ENCODE measurements at places on chromosomes 5 and 9. TPM values are rescaled to one million over a fixed set of nuclear protein-coding genes. Genes with fewer than 3 reads are reported as not detected.

SELENOP gene
- not detected for total RNA-seq

TMEM215 gene
- not detected for total RNA-seq

CDH9 gene
- not detected for total RNA-seq

GFI1B gene
- 0.07 TPM for total RNA-seq

RNF44 gene
- total RNA-seq, result 78.6 TPM

CCNO gene
- total RNA-seq, result not detected

GPSM1 gene
- total RNA-seq, result 1.9 TPM

SYK gene
- 222 TPM for total RNA-seq

SLC1A1 gene
- 1.4 TPM for total RNA-seq

DNA sequence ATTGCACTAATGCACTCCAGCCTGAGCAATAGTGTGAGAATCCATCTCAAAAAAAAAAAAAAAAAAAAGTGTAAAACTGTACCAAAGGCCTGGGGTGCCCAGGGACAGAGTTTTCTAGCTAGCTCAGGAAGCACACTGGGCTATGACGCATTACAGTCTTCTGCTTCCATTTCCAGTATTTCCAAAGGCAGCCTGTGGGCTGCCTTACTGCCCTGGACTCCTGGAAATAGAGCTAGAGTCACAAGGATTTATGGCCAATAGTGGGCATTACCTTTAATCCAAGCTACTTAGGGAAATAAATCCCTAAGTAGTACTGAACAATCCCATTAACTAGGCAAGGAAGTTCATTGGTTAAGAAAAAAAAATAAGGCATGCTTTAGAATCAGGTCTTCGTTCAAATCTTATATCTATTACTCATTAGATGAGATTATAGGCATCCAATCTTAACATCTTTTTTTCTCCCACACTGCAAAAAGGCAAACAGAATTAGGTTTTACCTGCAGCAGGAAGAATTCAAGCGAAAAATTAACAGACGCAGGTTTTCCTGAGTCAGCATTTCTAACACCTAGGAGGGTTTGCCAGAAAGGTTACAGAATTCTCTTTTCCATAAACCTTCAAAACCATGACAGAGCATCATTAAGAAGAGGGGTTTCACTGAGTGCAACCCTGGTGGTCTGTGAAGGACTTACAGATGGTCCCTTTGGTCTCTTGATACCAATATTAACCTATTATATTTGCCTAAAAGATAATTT, 85.6 kb upstream of the CCDC112 start:
- no peak overlapping the region for H3K4me3 ChIP-seq
- no peaks in the 10 kb centered on the region for H3K36me3 ChIP-seq
- no peaks in the 10 kb centered on the region for H3K4me1 ChIP-seq
- H3K27ac ChIP-seq, result no peak overlapping the region

DNA sequence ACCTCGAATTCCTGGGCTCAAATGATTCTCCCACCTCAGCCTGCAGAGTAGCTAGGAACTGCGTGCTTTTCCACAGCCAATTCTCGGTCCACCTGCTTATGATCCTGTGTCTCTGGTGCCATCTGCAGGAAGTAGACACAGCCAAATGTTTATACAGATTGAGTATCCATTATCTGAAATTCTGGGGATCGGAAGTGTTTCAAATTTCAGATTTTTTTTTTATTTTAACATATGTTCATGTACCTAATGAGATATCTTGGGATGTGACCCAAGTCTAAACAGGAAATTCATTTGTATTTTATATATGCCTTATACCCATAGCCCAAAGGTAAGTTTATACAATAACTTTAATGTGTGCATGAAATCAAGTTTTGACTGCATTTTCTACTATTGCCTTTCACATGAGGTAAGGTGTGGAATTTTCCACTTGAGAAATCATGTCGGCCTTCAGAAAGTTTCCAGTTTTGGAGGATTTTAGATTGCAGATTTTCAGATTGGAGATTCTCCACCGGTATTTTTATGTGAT, 89.5 kb downstream of the ESM1 start:
- H3K27ac ChIP-seq, result no peak overlapping the region
- H3K4me1 ChIP-seq, result no peaks in the 10 kb centered on the region
- DNase-seq, result no peak
- H3K4me3 ChIP-seq, result no peak overlapping the region
- H3K27me3 ChIP-seq, result peaks cover 47% of the 10 kb centered on the region

- no peaks in the 10 kb centered on the region for H3K36me3 ChIP-seq
- no peak for DNase-seq
- no peak overlapping the region for H3K4me3 ChIP-seq
- no peaks in the 10 kb centered on the region for H3K27me3 ChIP-seq
- no peak overlapping the region for H3K27ac ChIP-seq
Measured at GRCh38 chr5:56566374-56567249, 248.7 kb upstream of the MAP3K1 start.

- H3K4me1 ChIP-seq, result peaks cover 21% of the 10 kb centered on the region
- H3K27me3 ChIP-seq, result no peaks in the 10 kb centered on the region
- H3K27ac ChIP-seq, result no peak overlapping the region
- no peak overlapping the region for H3K4me3 ChIP-seq
Measured at GRCh38 chr9:37955781-37956422, 52.0 kb upstream of the SLC25A51 start.

DNA sequence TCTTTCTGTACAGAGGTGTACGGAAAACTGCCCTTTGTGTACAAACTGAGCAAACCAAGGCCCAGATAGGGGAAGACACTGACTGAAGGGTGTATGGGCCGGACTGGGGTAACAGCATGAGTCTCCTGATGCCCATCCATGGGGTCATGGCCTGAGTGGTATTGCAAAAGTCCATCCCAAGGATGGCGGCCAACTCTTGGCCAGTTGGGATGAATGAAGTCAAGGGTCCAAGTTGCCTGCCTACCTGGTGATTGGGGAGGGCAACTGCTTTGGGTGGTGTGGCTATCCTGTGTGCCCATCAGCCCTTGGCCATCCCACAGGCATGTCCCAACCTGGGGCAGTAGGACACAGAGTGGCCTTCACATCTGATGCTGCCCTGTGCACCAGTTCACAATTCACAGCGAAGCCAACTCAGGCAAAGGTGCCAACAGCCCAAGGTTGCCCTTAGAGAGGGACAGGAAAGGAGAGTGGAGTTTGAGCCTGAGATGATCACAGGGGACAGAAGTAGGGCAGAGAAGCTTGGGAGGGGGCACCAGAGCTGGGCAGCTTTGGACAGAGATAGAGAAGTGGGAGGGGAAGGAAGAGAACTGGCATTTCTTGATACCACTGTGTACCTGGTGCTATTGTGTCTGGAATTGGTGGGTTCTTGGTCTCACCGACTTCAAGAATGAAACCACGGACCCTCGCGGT, 46.6 kb downstream of the COL15A1 start:
- no peak overlapping the region for H3K4me3 ChIP-seq
- H3K36me3 ChIP-seq, result no peaks in the 10 kb centered on the region
- no peak for DNase-seq
- H3K27ac ChIP-seq, result no peak overlapping the region
- H3K4me1 ChIP-seq, result peaks cover 25% of the 10 kb centered on the region

GRCh38 chr5:166716856-166717492, 1574.5 kb upstream of the WWC1 start:
- H3K27ac ChIP-seq, result no peak overlapping the region
- H3K4me1 ChIP-seq, result no peaks in the 10 kb centered on the region
- H3K27me3 ChIP-seq, result no peaks in the 10 kb centered on the region
- no peak overlapping the region for H3K4me3 ChIP-seq

GRCh38 chr5:146893991-146894390, 15.4 kb upstream of the PPP2R2B start:
- no peak for DNase-seq
- H3K27me3 ChIP-seq, result no peaks in the 10 kb centered on the region
- no peaks in the 10 kb centered on the region for H3K36me3 ChIP-seq
- no peak overlapping the region for H3K27ac ChIP-seq
- H3K4me3 ChIP-seq, result no peak overlapping the region
- no peaks in the 10 kb centered on the region for H3K4me1 ChIP-seq

GRCh38 chr9:104774831-104775573, 11.1 kb downstream of the NIPSNAP3B start:
- no peak for DNase-seq
- peaks cover 37% of the 10 kb centered on the region for H3K4me1 ChIP-seq
- no peak overlapping the region for H3K27ac ChIP-seq
- peaks cover 30% of the 10 kb centered on the region for H3K36me3 ChIP-seq
- no peaks in the 10 kb centered on the region for H3K27me3 ChIP-seq

DNA sequence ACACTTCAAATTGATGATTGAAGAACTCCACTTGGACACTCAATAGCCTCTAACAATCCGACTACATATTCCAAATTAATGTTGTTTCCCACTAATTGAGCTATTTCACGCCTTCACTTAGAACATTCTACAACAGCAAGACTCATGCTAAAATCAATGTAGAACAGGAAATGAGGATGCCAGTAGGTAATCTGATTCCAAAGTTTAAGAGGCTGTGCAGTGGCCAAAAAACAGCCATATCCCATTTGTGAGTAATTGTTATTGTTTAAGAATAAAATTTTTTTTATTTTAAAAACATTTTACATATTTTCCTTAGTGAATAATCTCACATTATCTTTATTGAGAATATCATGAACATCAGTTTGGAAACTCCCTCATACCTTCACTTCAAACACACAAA, 35.7 kb upstream of the GHR start:
- no peaks in the 10 kb centered on the region for H3K4me1 ChIP-seq
- no peak overlapping the region for H3K4me3 ChIP-seq
- no peaks in the 10 kb centered on the region for H3K36me3 ChIP-seq
- no peak for DNase-seq
- H3K27ac ChIP-seq, result no peak overlapping the region

DNA sequence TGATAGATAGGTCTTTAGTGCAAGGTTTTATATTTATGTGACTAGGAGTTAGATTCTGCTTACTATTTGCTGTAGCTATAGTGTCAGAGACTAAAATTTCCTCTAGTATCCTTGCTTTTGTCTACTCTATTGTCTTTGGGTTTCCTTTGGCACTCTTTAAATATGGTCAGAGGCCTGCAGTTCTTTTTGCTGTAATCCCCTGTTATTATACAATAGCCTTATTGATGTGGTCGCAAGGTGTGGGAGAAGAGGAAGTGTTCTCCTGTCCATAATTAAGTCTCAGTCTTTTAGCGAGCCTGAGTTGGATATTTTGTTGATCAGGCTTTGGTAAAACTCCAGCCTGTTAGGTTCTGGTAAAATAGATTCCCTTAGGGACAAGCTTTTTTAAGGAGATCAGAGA, 34.9 kb downstream of the LURAP1L start:
- no peaks in the 10 kb centered on the region for H3K4me1 ChIP-seq
- no peak overlapping the region for H3K27ac ChIP-seq
- no peak overlapping the region for H3K4me3 ChIP-seq
- no peak for DNase-seq

- H3K4me1 ChIP-seq, result no peaks in the 10 kb centered on the region
- DNase-seq, result peak; percentile 28
- no peak overlapping the region for H3K27ac ChIP-seq
- H3K27me3 ChIP-seq, result no peaks in the 10 kb centered on the region
- H3K4me3 ChIP-seq, result no peak overlapping the region
- no peaks in the 10 kb centered on the region for H3K36me3 ChIP-seq
Measured at GRCh38 chr9:9942764-9943424, 669.9 kb downstream of the PTPRD start.

- H3K4me1 ChIP-seq, result no peaks in the 10 kb centered on the region
- H3K27me3 ChIP-seq, result no peaks in the 10 kb centered on the region
- no peaks in the 10 kb centered on the region for H3K36me3 ChIP-seq
- no peak overlapping the region for H3K27ac ChIP-seq
- no peak overlapping the region for H3K4me3 ChIP-seq
Measured at GRCh38 chr5:66969963-66970362, 226.6 kb downstream of the CD180 start.

GRCh38 chr5:9431151-9431495, 114.8 kb downstream of the SEMA5A start:
- H3K27ac ChIP-seq, result no peak overlapping the region
- H3K27me3 ChIP-seq, result no peaks in the 10 kb centered on the region
- H3K36me3 ChIP-seq, result no peaks in the 10 kb centered on the region
- H3K4me3 ChIP-seq, result no peak overlapping the region
- no peaks in the 10 kb centered on the region for H3K4me1 ChIP-seq

DNA sequence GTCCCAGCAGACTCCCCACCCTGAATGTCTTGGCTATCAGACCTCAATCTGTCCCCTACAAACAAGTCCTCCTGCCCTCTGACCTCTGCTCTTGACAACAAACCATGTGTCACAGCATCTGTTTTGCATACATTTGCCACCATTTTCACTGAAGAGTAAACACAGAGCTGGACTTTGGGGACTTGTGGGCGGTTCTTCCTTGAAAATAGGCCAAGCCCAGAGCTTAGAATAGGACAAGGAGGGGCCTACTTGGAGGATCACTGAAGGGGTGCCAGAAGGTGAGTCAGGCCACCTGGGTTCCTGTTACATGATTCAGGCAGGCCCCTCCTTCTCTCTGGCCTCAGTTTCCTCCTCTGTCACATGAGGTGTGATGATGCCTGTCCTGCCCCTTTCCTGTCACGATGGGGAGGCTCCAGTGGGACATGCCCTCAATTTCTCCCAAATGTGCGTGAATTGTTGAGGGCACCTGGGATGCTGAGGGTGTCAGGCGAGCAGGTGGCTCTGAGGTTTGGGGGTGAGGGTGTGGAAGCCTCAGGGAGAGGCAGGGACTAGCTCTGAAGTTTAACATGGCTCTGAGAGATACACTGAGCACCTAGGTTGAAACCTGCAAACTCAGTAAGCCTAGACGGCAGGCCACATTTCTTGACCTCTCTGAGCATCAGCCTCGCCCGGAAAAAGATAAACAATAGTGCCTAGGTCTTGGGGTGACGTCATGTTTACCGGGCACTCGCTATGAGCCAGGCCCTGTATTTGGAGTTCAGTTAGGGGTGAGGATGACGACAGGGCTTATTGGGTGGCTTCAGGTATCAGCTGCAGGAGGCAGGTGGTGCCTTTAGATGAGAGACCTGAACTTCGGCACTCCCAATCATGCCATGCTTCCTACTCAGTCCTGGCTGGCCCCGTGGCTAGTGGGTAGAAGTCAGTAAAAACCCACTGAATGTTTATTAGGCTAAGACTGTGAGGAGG, 107.6 kb upstream of the PITX1 start:
- H3K4me3 ChIP-seq, result no peak overlapping the region
- H3K4me1 ChIP-seq, result peaks cover 15% of the 10 kb centered on the region

DNA sequence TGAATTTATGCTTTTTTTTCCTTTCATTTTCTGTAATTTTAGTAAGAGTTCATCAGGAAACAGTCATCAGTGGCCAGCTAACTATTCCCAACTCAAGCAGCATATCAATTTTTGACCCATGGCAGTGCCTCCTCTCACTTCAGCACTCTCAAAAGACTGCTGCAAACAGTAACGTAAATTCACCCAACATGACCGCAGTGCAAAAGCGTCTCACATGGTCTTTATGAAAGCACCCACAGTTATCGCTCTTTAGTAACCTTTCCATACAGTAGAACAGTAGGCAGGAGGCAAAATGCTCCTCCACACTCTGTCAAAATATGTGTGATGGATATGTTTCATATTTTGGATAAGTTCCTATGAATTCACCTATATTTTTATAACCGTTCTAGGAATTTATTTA, 48.6 kb downstream of the PARP8 start:
- H3K27ac ChIP-seq, result peak overlapping the region; percentile 10
- H3K36me3 ChIP-seq, result peaks cover 14% of the 10 kb centered on the region
- H3K4me3 ChIP-seq, result no peak overlapping the region
- DNase-seq, result no peak
- H3K4me1 ChIP-seq, result peaks cover 68% of the 10 kb centered on the region

- no peak overlapping the region for H3K4me3 ChIP-seq
- DNase-seq, result no peak
- peaks cover 18% of the 10 kb centered on the region for H3K4me1 ChIP-seq
- H3K27ac ChIP-seq, result no peak overlapping the region
Measured at GRCh38 chr5:179345183-179345432, 153 bp downstream of the ADAMTS2 start.

GRCh38 chr9:96449523-96449844, 485 bp upstream of the HABP4 start:
- H3K36me3 ChIP-seq, result no peaks in the 10 kb centered on the region
- no peak for DNase-seq
- H3K4me3 ChIP-seq, result peak overlapping the region; percentile 82
- H3K4me1 ChIP-seq, result peaks cover 11% of the 10 kb centered on the region
- H3K27ac ChIP-seq, result peak overlapping the region; percentile 18
